ENCODE measurements at places on chromosomes 4 and X.

DNA sequence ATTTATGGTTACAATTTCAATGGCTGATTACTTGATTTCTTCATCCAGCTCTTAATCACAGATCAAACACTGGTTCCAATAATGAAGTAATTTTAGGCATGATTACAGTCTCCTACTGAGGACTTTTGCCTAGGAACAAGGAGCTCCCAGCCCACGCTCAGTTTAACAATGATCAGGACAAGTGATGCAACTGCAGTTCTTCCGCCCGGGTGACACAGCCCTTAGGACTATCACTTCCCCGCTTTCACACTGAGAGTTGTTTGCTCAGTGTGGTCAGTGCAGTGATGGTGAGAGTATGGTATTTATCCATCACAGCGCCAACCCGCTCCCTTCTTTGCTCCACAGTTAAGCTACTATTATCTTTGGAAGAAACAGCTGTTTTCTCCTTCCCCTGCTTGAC, 203.2 kb upstream of the MBNL3 start:
- DNase-seq = no peak

DNA sequence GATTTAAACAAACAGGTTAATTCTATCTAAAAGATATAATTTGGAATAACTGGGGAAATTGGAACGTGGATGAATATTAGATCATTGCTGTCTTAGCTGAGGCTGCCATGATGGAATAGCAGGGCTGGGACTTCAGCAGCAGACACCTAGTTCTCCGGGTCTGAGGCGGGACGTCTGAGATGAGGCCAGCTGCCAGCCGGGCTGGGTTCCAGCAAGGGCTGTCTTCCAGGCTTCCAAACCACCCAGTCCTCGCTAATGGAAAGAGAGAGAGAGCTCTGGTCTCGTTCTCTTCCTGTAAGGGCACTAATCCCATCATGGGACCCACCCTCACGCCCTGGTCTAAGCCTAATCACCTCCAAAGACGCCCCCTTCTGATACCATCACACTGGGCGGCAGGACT, 85.7 kb downstream of the ADRA2C start:
- DNase-seq = no peak

GRCh38 chr4:57194068-57194611, 84.0 kb upstream of the IGFBP7 start:
- no peak for DNase-seq

GRCh38 chr4:66328803-66329574, 658.7 kb upstream of the EPHA5 start:
- no peak for DNase-seq

DNA sequence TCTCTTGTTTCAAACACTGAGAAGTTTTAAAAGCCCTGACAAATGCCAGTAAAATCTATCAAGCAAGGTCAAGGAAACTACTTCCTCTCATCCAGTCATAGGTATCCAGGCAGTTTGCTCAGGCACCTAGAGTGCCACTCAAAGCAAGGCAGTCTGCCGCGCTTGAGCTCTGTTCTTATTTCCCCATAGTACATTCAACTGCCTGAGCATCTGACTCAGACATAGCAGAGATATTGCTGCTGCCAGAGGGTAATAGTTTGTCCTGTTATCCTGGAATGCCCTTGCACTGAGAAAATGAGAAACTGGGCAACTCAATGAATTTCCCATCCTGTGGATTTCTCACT, 16.1 kb upstream of the ATP8A1 start:
- peak; percentile 18 for DNase-seq

DNA sequence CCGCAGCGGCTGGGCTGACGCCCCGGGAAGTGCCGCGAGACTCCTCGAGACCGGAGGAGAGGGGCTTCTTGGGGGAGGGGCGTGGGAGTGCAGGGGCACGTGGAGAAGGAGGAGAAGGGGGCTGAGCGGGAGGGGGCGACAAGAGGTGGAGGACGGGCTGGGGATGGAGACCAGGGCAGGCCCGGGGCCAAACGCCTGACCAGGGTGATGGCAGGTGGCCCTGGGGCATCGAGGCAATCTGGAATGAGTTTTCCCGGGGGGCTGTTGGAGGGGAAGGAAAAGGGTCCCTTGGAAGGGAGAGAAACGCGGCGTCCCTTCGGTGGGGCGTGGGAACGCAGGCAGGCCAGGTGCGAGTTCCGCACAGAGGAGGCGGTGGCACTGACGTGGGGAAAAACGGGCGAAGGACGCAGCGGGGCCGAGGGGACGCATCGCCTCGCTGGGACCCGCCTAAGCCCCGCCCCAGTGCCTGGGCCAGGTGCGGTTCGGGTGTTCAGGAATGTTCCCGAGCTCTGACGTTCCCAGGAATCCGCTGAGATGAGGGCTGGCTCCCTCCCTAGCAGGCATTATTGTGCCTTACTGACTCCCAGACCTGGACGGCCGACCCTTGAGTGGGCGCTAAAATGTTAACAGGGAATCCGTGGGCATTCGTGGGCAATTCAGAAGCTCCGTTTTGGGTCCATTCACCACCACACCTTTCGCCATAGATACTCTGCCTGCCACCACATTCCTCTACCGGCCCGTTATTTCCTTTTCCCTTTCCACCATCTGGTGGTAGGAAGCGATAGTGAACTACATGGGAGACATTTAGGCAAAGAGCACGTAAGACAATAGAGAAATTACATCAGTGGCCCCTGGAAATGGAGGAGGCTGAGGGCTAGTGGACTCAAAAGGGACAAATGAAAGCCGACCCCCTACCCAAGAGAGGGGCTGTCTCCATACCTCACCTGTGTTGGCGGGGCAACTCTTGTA, 795 bp upstream of the SH3KBP1 start:
- DNase-seq = peak; percentile 67

DNA sequence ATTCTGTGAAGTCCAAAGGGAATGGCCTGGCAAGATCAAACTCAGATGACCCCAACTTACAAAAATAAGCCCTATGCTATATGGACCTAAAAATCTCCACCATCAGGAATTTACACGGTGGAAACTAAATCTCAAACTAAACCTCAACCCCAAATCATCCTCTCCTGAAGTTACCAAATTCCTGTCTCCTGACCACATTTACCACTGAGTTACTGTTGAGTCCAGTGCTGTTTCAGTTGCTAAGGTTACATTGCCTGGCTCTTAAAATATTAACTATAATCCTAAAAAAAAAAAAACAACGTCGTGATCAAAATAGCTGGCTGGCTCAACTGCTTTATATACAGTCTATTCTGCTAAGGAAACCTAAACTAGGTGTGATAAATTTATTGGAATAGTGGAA, 315.2 kb upstream of the SLIT2 start:
- DNase-seq = no peak

DNA sequence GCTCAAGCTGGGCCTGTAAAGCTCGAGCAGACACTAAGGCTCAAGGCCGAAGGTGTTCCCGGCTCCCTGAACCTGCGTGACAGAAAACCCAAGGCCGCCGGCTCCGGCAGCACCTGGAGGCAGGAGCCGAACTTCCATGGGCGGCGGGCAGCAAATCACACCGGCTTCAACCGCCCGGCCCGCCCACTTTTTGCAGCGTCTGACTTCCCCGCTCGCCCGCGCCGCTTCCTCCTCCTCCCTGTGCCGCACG, 940 bp upstream of the NSD2 start:
- peak; percentile 63 for DNase-seq

DNA sequence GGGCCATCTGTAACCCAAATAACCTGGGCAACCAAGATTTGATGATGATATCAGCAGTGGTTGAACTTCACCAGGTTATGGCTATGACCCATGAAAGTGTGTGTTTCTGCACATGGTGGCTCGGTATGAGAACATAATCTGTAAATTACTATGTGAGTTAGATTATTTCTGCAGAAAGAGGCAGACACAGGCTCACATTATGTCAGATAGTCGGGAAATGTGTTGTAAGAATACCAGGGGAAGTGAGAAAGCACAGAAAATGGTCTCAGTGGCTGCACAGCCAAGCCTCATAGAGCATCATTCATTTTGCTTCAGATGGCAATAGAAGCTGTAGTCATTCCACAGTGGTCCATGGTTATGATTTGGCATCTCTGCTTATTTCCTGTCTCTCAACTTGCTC, 63.0 kb upstream of the RBPJ start:
- no peak for DNase-seq

DNA sequence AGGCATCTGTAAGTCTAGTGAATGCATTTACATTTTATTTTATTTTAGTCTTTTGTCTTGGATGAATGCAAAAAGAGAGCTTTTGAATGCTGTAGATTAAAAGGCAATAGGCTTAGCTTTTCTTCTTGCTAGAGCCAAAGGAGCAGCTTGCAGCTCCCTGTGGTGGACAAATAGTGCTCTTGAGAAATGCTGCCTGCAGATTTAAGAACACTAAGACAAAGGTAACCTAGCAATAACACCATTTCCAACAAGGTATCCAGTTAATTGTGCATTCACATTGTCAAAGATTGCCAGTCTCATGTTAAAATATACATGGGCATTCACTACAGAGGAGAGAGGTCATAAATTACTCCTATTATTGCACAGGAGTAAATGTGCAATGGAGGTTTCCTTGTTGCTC, 859.2 kb upstream of the PRKX start:
- DNase-seq = no peak

GRCh38 chr4:82797405-82798111, 1.0 kb downstream of the SCD5 start:
- peak; percentile 36 for DNase-seq

GRCh38 chrX:108036298-108036973, 8.4 kb upstream of the VSIG1 start:
- DNase-seq = peak; percentile 89

DNA sequence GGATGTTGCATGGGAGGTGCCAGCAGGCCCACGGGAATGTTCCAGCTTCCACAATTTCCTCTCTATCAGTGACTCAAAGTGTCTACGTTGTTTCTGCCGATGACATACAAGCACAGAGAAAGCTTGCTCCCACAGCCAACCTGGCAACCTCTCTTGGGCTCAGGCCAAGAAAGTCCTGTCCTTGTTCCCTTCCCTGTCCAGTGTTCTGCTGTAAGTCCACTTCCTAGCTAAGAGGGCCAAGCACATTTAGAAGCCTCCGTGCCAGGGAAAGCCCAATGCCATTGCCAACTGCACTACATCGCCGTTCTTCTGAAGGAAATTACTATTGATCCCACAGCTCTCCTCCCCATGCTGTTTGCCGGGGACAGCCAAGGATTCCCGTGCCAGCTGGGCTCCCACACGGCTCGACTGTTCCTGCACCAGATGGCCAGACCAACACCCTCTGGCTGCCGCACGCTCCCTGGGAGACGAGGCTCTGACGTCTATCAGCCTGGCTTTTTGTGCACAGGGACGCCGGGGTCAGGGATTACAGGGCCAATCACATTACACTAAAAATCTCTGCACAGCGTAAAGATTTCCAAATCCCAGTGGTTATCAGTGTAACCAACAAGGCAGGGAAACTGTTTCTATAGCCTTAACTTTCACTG, 284.0 kb downstream of the BCOR start:
- no peak for DNase-seq

DNA sequence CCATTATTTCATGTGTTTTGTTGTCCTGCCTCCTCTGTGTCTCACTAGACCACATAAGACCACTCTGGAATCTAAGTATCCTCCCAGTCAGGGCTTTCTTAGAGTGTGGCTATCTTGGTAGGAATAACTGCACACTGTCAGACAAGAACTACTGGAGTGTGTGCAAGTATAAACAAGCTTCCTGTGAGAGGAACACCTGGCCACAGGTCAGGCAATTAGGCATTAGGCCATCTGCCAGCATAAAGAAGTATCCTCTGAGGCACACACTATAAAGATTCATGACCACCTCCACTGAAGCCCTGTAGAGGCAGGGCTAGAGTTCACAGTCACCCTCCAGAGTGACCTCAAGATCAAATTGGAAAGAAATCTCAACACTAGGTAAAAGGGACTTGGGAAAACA, 507.0 kb upstream of the PABPC4L start:
- DNase-seq = no peak

DNA sequence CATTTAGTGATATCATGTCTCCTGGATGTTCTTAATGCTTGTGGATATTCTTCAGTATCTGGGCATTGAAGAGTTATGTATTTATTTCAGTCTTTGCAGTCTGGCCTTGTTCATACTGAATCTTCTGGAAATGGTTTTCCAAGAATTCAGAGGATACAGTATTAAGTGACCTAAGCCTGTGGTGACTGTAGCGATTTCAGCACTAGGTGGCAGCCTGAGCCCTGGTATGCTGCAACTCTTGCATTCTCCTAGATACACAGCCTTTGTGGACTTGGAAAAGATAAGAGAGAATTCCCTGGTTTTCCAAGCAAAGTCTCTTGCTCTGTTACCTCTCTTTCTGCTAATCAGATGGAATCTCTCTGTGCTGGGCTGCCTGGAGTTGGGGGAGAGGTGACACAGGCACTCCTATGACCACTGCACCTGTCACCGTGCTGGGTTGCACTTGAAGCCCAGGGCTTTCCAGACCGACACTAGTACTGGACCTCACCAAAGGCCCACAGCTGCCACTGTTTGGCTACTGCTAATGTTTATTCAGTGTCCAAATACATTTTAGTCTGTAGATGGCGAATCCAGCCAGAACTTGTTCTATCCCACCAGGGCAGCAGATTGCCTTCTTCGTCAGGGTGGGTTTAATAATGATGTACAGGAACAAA, 19.3 kb upstream of the SPIN2A start:
- DNase-seq = no peak

DNA sequence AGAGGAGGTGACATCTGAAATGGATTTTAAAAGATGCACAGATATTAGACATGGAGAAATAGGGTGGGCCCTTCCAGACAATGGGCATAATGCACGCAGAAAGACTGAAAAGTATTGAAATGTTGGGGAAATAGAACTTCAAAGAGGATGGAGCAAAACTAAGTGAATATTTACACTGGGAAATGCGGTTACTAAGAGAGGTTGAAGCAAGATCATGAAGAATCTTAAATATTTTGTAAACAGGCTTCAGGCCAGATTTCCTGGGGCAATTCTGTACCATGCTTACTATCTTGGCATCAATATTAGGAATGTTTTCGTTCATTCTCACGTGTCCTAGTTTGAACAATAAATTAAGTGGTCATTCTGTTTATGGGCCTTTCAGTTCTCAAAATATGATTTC, 216.3 kb downstream of the ADAMTS3 start:
- peak; percentile 3 for DNase-seq

- no peak for DNase-seq
These were observed 18.4 kb upstream of the ZNF41 start for GRCh38 chrX:47501226-47502074.

GRCh38 chr4:130419211-130419975, 1323.4 kb downstream of the C4orf33 start:
- no peak for DNase-seq

DNA sequence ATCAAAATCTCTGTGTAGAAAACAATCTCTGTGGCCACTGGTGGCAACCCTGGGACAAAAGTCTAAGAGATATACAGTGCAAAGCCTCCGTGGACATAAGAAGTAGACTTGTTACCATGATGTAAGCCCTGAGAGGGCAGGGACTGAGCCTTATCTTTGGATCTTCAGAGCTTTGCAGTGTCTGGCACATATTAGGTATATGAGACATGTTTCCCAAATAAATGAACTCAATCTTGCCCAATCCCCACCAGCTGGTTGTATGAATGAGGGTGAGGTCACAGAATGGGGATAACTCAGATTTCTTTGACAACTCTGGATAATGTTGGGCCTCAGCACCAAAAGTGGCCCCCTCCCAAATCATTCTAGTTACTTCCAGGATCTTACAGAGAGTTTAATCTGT, 511.4 kb upstream of the DIPK2B start:
- DNase-seq = no peak

GRCh38 chr4:61445374-61446063, 245.4 kb downstream of the ADGRL3 start:
- no peak for DNase-seq

- no peak for DNase-seq
These were observed 494.9 kb downstream of the GALNTL6 start for GRCh38 chr4:172308078-172308477.

GRCh38 chr4:17561195-17561909, 15.6 kb upstream of the LAP3 start:
- no peak for DNase-seq
